PC-3 (cell line): ENCODE measurements at places on chromosomes 3 and 15. TPM values are rescaled to one million over a fixed set of nuclear protein-coding genes. Genes with fewer than 3 reads are reported as not detected.

- peak; percentile 55 for DNase-seq
Observed at GRCh38 chr3:186283096-186283495, 78.9 kb downstream of the DGKG start.

DNA sequence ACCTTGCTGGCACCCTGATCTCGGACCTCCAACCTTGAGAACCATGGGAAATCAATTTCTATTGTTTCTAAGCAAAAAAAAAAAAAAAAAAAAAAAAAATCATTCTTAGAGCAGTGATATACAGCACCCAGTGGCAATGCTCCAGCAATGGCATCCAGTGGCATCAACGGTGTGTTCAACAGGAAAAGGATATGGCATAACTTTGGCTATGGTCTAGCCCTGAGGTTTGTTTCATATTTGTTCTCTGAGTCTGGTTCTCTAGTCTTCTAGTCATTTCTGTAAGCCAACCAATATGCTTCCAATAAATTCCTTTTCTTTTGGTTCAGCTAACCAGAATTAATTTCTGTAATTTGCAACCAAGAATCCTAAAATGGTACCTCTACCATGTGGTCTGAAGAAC lies 19.2 kb downstream of the DENND4A start:
- DNase-seq: no peak

- DNase-seq: peak; percentile 61
Observed at GRCh38 chr3:173553635-173554280, 156.2 kb downstream of the NLGN1 start.

Gene NR1I2
- total RNA-seq: 0.04 TPM in 1 of 2 replicates, not detected in the other

Gene SNX4
- total RNA-seq: 17.6 and 20.4 TPM in 2 replicates

Gene LRRN1
- total RNA-seq: not detected in 2 replicates

Gene VIPR1
- total RNA-seq: 3.7 and 7.0 TPM in 2 replicates
